ENCODE measurements at places on chromosomes 13 and 19. TPM values are rescaled to one million over a fixed set of nuclear protein-coding genes. Genes with fewer than 3 reads are reported as not detected.
A peak's percentile ranks its signal among the peaks of the same experiment; 100 is the strongest.

DNA sequence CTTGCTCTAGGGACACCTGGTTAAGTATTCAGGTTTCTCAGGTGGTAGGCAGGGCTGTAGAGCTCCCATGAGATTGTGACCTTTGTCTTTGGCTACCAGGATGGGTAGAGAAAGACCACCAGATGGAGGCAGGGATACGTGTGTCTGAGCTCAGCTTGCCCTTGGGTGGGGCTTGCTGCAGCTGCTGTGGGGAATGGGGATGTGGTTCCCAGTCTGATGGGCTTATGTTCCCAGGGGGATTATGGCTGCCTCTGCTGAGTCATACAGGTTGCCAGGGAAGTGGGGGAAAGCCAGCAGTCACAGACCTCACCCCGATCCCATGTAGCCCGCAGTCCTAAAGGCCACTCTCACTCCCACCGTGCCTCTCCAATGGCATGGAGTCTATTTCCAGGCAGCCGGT is 659.9 kb upstream of the KLF12 start:
- DNase-seq, result no peak

DNA sequence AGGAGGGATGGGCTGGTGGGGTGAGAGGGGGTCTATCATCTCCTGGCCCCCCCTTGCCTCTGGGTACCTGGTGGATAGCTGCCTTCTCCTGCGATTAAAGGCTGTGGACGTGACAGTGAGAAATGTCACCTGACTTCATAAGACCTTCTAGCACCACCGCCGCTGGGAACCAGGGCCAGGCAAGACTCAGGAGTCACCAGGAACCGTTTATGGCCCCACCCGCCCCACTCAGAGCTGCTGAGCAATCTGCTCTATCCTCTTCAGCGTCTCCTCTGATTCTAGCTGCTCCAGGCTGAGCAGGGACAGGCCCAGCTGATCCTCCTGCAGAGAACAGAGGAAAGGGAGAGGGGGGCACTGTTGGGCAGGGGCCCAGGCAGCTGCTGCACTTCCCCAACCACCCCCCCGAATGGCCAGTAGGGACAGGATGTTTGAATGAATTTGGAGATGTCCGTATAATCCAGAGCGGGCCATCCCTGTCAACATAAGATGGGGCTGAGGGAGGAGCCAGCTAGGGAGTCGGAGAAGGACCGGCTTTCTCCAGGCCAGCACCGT is 10.9 kb downstream of the KLC3 start:
- DNase-seq, result no peak

GRCh38 chr13:97327506-97328221 is 105.5 kb downstream of the MBNL2 start:
- no peak for DNase-seq

DNA sequence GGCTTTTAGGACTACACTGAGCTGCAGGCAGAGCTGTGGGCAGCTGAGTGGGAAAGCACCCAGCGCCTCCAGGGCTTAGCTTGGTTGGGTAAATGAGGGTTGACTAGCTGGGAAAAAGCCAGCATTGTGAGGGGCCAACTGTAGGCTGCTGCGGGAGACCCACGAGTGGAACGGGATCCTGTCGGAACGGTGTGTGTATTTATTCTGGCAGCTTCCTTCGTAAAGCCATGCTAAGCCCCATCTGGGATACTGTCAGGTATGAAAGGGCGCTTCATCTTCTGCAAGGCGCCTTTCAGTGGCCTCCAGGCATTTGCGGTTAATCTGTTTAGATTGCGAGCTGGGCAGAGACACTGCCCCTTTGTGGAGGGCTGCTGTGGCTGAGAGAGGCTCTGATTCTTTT is 39.5 kb upstream of the CNMD start:
- DNase-seq, result no peak

DNA sequence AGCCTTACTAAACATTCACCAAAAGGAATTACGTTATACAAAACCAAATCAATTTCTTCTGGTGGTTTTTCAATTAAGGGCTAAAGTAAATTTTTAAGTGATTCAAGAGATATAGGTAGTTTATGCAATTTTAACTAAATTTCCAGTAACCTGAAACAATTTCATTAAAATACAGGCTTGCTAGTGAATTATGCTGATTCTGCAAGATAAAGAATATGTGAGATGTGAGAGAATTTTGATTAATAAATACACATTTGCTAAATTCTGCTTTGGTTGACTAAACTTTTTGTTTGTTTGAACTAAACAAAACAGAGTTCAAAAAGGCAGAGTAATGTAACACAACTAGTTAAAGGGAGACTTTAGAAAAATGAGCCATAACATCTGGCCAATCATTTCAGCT is 27.1 kb downstream of the FGF14 start:
- no peak for DNase-seq

DNA sequence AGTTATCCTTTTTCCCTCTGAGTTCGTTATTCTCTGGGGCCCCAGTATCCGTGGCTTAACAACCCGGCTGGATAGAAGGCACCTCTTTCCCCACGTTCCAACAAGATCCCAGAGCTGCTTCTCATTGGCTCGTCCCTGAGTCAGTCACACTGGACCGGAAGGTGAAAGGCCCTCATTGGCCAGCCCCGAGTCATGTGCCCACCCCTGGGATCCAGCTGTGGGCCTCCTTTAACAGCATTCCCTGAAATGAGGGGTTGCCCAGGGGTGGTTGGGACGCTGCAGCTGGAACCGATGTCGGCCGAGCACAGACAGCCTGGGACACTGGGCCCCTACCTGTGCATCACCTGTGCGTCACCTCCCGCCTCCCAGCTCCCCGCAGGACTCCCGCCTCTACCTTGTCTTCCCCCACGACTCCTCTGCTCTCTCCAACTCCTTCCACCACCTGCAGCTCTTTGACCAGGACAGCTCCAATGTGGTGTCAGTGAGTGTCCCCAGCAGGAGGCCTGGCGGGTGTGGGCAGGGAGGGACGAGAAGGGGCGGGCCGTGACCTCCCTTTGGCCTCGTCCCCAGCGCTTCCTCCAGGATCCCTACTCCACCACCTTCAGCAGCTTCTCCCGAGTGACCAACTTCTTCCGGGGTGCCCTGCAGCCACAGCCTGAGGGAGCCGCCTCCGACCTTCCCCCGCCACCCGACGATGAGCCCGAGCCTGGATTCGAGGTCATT is 4.3 kb downstream of the TBC1D17 start:
- DNase-seq, result peak; percentile 33

GRCh38 chr19:16033136-16033530 is 43.2 kb upstream of the TPM4 start:
- DNase-seq, result no peak

DNA sequence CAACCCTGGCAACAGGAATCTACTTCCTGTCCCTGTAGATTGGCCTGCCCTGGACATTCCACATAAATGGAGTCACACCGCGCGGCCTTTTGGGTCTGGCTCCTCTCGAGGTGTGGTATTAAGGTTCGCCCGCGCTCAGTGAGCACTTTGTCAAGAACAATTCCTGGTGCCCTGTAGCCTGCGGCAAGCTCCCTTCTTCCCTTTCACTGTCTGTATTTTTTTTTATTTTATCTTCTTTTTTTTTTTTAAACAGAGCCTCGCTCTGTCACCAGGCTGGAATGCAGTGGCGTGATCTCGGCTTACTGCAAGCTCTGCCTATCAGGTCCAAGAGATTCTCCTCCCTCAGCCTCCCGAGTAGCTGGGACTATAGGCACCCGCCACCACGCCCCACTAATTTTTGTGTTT is 28.3 kb downstream of the PEX11G start:
- DNase-seq, result no peak

DNA sequence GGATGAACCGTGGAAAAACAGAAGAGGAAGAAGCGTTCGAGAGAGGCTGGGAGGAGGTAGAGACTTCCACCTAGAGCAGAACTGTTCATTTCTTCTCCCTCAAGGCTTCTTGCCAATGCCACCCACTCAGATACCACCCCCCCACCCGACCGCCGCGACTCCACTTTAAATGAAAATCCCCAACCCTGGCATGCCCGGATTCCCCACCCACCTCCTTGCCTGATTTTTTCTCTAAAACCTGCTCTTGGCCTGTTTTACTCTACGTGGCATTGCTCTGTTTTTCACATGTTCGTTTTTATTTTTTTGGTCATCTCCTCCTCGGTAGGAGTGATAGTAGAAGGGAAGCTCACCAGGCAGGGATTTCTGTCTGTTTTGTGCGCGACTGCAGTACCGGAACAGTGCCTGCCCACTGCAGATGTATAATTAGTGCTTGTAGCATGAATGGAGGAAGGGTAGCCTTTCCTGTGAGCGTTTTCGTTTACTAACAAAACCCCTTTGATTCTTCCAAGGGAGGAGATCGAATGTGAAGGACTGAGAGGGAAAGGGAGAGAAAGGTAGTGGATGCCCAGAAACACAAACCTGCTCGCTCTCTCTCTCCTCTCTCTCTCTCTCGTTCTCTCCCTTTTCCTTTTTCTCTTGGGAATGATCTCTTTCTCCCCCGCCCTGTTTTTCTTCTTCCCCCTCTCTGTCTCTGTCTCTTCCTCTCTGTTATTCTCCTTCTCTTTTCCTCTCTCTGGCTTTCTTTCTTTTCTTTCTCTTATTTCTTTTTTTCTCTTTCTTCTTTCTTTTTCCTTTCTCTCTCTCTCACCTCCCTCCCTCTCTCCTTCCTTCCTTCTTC is 2.2 kb downstream of the CD70 start:
- no peak for DNase-seq

- no peak for DNase-seq
These were observed 187.6 kb downstream of the STK24 start for GRCh38 chr13:98389319-98389718.

- DNase-seq, result no peak
These were observed 29.2 kb downstream of the SYDE1 start for GRCh38 chr19:15136234-15136954.

- DNase-seq, result no peak
These were observed 98.7 kb downstream of the CCNA1 start for GRCh38 chr13:36530861-36531590.

- DNase-seq, result peak; percentile 90
These were observed 5.5 kb downstream of the IER2 start for GRCh38 chr19:13155472-13156359.

- peak; percentile 100 for DNase-seq
These were observed at the start of gene NECTIN2 for GRCh38 chr19:44845612-44846454. TSS of gene NECTIN2 (plus strand) at chr19:44846297. CDS start at chr19:44846526, 229 bp downstream.

DNA sequence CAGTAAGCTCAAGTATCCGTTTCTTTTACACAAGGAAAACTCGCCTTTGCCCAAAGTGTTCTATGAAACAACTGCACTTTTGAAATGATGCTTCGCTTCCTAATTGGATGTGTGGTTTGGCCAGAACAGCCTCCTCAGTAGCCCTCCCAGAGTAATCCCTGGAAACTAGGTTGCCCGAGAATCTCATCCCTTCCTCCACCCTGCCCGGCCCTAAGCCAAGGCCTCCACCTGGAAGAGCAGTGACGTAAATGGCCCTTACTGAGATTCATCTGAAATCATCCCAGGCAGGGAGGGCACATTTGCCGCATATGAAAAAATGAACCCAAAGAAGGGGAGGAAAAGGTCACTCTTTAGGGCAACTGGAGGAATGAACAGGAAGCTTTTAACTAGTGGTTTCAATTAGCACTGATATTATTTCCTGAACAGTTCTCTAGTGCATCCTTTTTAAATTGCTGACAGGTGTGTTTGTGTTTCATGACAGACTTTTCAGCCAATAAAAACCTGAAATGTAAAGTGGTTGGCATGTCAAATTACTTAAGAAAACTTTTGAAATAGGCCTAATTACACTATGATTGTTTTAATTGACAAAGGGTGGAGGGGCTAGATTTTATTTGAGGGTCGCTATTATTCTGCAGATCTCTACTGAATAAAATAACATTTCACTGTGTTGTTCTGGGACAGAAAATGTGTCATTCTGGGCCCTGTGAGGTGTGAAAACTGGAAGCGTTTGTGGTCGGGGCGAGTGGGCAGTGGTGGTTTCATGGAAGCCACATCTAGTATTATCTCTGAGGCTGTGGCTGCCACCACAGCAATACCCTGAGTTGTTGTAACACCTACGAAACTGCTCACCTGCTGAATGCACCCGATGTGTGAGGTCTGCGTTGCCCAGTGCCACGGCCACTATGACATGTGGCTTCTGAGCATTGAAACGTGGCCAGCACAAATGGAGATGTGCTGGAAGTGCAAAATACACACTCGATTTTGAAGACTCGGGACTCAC is 112.1 kb downstream of the ZIC5 start:
- no peak for DNase-seq

- DNase-seq, result no peak
These were observed 78.8 kb downstream of the RYR1 start for GRCh38 chr19:38512277-38512676.

GRCh38 chr19:34953092-34953491 is 10.9 kb downstream of the ZNF792 start:
- no peak for DNase-seq

DNA sequence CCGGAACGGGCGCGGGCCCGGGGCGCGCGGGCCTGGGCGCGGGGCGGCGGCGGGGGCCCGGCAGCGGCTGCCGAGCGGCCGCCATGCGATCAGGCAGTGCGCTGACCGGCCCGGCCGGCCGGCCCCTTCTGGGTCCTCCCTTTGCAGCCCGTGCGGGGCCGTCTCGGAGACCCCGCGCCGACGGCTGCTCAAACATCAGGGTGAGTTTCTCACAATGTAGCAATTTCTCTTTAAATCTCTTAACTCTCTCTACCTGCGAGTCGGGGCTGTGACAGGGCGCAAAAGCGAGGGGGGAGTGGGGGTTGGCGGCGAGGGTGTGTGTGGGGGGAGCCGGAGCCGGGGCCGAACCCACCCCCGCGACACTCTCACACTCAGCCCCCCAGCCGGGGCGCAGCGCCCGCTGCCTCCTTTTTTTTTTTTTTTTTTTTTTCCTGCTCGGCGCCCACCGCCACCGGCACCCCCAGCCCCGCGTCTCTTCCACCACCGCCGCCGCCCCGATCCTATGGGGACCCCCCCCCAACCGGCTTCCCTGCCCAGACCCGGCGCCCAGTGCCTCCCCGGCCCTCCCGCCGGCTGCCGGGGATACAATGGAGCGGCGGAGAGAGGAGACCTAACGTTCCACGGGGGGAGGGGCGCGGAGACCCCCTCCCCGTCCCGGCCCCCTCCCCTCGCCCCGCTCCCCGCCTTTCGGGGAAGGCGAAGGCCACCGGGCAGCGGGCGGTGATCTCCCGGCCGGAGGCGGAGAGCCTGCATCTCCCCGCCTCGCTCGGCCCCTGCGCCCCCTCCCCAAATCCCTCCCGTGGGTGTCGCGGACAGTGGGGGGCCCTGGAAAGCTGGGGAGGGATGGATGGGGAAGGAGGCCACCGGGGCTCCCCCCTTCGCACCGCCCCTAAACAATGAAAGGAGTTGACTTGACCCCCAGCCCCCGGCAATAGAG is at the start of gene BICRA:
TSS of gene BICRA (plus strand) at position 166 of the 937 bp plus-strand sequence. CDS start 64,441 bp downstream, outside the sequence.
- peak; percentile 85 for DNase-seq

- no peak for DNase-seq
These were observed 19.3 kb upstream of the DPP9 start for GRCh38 chr19:4742723-4743646.

GRCh38 chr19:33705860-33706259 is 84.1 kb downstream of the CHST8 start:
- DNase-seq, result no peak

SPACA4 gene
- polyA plus RNA-seq, result not detected

LILRA1 gene
- polyA plus RNA-seq, result 1.7 TPM

YJEFN3 gene
- polyA plus RNA-seq, result 2.9 TPM

CELF5 gene
- 2.8 TPM for polyA plus RNA-seq

SSC5D gene
- 11.4 TPM for polyA plus RNA-seq

B3GNT3 gene
- 0.25 TPM for polyA plus RNA-seq

MYO16 gene
- 0.16 TPM for polyA plus RNA-seq

CEP89 gene
- 15.5 TPM for polyA plus RNA-seq

PRODH2 gene
- not detected for polyA plus RNA-seq

FGF21 gene
- not detected for polyA plus RNA-seq

ATP4A gene
- not detected for polyA plus RNA-seq

CNFN gene
- 0.47 TPM for polyA plus RNA-seq

AKAP8 gene
- polyA plus RNA-seq, result 13.6 TPM
